ENCODE measurements at places on chromosomes 12 and 14.

DNA sequence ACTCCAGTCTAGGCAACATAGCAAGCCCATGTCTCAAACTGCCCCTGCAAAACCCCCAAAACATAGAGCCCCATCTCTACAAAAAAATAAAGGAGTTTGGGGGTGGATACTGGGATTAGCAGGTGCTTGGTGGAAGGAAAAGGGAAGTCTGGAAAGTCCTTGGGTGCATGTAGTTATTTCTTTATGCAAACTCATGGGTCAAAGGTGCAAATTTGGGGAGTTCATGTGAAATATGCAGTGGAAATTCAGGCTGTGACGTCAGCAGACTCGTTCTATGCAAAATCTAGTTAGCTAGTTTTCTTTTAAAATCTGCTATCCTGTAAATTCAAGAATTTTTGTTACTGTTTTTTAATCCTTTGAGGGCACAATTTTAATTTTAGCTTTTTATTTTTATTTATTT lies 51.3 kb downstream of the GNS start:
- DNase-seq = no peak

DNA sequence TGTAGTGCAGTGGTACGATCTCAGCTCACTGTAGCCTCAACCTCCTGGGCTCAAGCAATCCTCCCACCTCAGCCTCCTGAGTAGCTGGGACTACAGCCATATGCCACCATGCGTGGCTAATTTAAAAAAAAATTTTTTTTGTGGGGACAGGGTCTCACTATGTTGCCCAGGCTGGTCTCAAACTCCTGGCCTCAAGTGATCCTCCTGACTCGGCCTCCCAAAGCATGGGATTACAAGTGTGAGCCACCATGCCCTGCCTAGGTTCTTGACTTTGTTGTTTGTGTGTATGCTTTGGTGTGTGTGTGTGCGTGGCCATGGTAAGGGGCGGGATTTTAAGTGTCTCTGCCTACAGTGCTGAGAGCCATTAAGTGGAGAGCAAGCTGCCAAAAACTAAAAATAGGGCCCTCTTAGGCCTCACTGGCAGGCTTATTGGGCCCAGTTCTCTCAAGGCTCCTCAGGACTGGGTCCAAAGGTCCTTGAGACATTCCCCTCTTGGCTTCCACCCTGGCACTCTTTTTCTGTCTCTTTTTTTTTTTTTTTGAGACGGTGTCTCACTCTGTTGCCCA lies 5.1 kb downstream of the COX14 start:
- DNase-seq = no peak

DNA sequence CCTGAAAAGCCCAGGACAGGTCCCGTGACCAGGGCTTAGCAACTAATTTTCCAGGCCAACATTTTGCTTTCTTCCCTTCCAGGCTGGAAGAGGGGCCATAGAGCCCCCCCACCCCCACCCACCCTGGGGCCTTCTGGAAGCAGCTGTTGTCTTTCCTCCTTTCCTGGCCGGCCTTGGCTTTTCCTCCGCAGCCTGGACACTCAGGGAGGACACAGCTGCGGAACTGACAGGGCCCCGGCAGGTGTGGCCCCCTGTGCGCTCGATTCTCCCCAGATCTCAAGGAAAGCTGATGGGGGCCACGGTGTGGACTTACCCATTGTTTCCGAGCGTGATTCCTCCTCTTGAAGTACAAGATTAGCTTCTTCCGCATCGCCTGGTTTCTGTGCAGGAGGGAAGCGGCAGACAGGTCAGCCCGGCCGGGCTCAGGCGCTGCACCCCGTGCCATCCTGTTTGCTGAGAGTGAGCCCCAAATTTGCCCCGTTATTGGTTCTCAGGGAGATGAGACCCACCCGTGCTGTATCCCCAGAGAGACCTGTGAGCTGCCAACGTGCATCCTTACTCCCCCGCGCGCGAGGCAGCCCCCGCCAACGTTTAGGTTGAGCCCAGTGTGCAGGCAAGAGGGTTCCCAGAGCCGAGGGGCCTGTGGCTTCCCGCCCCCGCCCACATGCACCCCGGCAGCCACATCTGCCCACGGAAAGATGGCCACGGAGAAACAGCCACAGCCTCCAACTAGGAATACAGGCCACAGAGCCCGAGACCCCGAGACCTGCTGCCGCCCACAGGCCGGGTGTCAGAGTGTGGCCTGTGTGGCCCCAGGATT lies 129.6 kb downstream of the NCOR2 start:
- DNase-seq = no peak

- no peak for DNase-seq
These were observed 1097.3 kb downstream of the SLC16A7 start for GRCh38 chr12:60693019-60693626.

GRCh38 chr12:30525171-30525570 lies 170.5 kb downstream of the IPO8 start:
- DNase-seq = no peak

DNA sequence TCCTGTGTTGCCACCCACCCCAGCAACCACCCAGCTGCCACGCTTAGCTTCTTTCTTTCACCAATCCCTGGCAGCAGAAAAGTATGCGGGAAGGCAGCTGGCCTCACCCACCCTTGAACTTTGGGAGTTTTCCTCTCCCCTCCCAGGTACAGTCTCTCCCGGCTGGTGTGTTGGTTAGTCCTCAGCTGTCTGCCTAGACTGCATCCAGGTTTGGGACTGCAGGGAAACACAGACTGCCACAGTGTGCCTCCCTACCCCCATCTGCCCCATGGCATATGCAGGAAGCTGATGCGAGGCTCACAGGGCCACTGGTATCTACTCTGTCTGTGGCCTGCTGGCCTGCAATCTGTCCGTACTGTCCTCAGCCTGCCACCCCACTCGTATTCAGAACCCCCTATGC lies 2.1 kb downstream of the CD9 start:
- no peak for DNase-seq

DNA sequence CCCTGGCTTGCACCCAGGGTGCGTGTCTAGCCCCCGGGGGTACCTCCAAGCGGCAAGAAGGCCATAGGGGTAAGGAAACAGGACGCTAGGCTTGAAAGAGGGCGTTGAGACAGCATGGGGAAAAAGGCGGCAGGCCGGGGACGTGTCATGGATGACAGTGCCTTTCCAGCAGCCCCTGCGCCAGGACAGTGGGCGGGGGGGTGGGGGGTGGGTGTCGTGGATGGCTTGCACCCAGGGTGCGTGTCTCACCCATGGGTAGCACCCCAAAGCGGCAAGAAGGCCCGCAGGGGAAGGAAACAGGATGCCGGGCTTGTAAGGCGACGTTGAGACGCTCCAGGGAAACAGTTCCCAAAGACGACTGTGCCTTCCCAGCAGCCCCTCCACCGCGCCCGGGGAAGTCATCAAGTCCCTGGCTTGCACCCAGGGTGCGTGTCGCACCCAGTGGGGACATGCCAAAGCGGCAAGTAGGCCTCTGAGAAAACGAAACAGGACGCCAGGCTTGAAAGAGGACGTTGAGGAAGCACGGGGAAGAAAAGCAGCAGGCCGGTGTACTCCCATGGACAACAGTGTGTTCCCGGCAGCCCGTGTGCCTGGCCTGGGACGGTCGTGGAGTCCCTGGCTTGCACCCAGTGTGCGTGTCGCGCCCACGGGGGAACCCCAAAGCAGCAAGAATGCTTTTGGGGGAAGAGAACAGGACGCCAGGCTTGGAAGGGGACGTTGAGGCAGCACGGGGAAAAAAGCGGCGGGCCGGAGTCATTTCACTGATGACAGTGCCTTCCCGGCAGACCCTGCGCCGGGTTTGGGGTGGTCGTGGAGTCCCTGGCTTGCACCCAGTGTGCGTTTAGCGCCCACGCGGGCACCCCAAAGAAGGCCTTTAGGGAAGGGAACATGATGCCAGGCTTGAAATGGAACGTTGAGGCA lies 163.5 kb upstream of the ALG10B start:
- no peak for DNase-seq

GRCh38 chr14:67778792-67779191 lies 37.6 kb downstream of the ZFYVE26 start:
- no peak for DNase-seq

GRCh38 chr12:56645201-56645716 lies 525 bp downstream of the ATP5F1B start:
- no peak for DNase-seq

DNA sequence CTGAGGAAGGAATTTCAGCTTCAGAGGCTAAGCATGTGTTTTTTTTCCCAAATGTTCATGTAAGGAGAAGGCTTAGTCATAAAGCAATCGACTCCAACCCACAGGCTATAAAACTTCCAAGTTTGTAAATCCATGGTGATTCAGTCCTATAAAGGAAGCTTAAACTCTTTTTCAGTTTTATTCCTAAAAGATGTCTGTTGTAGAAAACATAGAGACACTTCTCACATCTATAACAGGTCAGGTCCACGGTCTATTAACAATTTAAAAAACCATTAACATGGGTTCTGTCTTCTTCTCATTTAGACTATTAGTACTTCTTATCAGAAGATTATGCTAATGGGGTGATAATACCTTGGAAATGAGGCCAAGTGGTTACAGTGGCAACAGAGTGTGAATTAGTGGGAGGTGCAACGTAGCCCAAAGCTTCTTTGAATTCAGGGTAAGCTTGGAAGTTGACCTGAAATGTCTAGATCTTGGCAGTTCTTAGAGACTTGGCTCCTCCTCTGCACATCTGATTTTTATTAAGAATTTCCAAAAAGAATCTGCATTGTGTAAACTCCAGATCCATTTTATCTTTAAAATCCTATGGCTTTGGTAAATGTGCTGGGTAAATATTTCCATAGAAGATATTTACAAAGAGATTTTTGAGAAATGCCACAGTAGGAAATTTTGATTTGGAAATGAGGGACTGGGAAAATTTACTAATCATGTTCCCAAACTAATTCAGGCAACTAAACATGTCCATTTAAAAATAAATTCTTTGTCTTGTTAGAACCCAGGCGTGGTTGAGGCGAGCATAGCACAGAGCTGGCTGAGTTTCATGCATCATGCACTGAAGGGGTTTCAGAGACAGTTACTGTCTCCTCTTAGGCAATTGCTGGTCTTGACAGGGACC lies 86.4 kb downstream of the EML1 start:
- peak; percentile 56 for DNase-seq

GRCh38 chr12:115378291-115378690 lies 694.3 kb upstream of the TBX3 start:
- no peak for DNase-seq

GRCh38 chr12:108173160-108173559 lies 44.1 kb downstream of the WSCD2 start:
- no peak for DNase-seq

DNA sequence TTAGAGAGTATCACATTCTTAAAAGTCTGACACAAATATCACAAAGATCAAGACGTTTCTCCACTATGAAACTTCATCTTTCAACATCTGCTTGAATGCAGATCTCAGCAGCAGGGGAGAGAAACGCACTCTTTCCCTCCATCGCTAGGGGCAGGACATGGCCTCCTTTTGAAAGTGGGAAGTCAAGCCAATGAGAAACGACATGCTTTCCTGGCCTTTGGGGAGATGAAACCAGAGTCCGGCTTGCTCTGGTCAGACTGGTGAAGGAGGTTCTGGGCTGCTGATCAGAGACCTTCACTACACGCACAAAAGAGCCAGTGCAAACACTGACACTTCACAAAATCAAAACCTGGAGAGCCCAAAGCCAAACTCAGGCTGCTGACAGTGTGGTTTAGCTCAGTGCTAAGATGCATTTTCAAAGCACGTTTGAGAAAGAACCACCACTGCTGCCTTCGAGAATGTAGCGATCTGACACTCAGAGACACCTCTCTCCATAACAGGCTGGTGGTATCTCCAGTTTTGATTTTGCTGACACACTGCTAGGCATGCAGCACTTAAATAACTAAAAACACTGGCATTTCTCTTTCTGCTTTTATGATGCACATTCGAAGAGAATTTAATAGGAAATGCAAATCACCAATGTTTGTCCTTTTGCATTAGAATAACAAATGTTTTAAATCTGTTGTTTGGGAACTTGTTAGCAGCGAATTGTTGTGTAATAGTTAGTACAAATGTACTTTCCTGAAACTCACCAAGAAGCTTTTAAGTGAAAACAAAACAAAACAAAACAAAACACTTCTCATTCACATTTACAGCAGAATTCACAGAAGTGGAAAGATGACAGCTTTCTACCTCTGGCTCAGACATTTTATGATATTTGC lies 93.9 kb upstream of the OVCH1 start:
- no peak for DNase-seq

GRCh38 chr12:69929531-69929930 lies 104.5 kb downstream of the MYRFL start:
- no peak for DNase-seq

DNA sequence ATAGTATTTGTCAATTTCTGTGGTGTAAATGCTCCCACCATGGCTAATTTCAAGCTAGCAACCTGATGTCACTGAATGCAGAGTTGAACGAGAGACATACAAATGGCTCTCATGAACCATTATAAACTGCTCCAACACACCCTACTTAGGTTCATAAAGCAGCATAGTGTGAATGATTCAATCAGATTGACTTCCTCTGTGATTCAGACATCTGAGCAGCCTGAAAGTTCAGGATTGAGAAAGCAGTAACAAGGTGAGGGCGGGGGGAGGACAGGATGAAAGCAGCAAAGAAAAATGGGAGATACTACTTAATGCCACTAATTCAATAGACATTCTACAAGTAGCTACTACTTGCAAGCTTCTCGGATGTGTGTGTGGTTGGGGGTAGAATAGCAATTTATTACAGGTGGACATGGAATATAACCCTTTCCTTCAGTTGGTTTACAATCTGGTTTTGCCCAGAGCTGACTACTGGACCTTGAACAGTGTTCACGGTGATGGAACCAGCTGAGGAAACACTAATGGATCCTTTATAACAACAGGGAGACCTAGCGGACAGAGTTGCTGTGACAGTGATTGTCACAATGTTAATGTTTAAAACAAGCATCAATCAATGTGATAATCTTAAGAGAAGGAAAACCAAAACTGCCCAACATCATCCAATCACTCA lies 52.5 kb upstream of the PELI2 start:
- peak; percentile 20 for DNase-seq

GRCh38 chr14:32934073-32934880 lies 4.4 kb upstream of the NPAS3 start:
- no peak for DNase-seq

- no peak for DNase-seq
These were observed 141.0 kb downstream of the SRGAP1 start for GRCh38 chr12:63985456-63985855.

DNA sequence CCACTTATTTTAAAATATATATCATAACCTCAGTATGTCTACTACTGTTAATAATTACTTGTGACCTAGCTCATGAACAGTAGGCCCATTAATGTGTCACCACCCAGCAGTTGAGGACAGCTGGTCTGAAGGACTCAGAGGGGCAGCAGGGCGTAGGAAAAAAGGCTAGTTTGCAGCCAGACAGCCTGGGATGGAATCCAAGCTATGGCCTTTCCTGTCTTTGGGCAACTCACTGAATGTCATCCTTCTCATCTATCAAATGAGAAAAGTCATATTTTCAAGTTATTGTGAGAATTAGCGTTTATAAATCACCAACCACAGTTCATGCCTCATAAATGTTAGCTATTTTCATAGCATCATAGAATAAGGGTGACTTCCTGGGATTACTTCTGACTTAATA lies 12.3 kb downstream of the DENND5B start:
- peak; percentile 74 for DNase-seq

DNA sequence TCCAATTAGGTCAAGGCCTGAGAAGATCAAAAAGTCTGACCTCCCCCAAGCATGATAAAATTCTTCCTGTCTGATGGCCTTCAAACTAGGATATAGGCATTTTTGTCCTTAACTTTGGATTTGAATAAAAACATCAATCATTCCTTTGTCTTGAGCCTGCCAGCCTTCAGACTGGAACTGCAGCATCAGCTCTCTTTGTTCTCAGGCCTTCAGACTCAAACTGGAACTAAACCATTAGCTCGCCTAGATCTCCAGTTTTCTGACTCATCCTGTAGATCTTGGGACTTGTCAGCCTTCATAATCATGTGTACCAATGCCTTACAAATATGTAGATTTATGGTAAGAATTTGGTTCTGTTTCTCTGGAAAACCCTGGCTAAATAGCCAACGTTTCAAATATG lies 721.7 kb downstream of the GALC start:
- no peak for DNase-seq
